ENCODE measurements at places on chromosomes 7 and 10.

GRCh38 chr10:132607491-132607890 is 69.9 kb downstream of the INPP5A start:
- DNase-seq, result no peak

DNA sequence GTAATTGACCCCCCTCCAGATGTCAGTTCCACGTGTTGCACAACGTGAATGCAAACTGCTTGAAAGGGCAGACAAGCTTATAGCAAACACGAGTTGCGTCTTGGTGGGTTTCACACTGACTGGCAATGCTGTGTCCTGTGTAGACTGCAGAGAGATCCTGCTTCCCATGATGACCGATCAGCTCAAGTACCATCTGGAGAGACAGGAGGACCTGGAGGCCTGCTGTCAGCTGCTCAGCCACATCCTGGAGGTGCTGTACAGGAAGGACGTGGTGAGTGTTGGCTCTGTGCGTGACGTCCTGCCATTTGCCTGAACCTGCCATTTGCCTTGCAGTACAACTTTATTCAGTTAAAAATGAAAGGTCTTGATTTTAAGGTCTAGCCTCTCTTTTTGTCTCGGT is 71.1 kb downstream of the INSYN2A start:
- DNase-seq, result no peak

DNA sequence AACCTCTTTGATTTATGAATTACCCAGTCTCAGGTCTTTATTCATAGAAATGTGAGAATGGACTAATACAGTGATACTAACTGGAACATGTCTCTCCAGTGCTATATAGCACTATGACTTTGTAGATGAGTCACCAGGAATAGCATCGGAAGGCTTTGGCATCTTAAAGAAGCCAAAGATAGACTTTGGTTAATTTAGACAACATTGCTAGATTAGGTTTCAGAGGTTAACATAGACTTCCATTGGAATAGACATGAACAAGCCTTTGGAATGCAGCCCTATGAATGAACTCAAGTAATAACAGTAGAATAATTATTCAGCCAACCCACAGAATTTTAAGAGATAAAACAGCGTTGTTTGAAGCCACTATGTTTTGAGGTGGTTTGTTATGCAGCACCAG is 169.2 kb downstream of the HGF start:
- peak; percentile 83 for DNase-seq

DNA sequence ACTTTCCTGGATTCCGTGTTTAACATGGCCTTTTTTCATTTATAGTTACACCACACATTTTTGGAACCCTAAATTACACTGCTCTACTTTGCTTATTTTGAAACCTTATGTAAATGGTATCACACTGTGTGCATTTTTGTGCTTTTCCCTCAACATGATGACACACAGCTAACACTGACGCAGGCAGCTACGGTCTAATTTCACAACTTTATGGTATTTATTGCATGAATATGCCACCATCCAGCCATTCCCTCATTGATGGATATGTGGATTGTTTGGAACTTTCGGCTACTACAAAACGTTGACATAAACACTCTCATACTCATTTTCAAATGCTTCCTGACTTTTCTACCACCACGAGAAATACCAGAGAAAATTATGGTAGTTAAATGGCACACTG is 6.9 kb downstream of the PAPOLB start:
- DNase-seq, result no peak

DNA sequence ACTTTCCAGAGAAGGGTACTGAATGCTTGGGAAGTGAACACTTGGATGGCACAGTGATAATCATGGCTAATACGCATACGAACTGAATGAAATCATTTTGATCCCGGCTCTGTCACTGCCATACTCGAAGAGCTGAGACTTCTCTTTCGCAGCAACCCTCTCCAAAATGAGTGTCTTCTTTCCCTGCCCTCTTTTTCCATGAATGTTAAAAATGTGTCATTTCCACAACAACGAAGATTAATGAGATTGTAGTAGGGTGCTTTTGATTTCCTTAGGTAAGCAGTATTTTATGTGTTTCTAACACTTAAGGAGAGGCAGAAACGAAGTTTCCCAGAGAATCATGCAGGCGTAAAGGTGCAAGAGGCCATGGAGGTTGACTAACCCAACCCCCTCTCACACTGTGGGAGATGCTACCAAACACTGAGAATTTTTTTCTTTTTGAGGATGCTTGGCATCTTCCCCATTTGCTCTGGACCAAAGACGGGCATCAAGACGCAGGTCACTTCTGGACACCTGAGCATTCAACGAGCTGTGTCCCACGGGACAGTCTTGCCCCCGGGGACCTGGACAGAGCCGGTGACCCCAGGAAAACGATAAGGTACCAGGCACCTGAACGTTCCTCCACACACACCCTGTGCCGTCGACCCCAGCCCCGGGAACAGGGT is 823 bp downstream of the COPG2 start:
- DNase-seq, result no peak

DNA sequence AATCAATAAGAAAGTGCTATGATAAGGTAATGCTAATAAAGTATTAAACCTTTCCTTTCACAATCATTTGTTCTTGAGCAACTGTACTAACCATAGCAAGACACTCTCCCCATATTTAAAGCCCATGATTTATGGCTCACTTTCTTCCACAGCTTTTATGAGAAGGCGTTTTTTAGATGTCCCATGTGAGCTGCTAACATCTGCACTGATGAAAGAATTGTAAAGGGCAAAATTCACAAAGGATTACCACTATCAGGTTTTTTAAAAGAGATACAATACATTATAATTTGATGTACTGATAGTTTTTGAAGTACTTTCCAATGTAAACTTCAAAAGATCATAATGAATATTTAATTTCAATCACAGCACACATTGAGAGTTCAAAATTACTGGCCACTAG is 75.7 kb downstream of the RNLS start:
- DNase-seq, result no peak

- DNase-seq, result no peak
These were observed 8.7 kb upstream of the SP8 start for GRCh38 chr7:20795361-20795760.

DNA sequence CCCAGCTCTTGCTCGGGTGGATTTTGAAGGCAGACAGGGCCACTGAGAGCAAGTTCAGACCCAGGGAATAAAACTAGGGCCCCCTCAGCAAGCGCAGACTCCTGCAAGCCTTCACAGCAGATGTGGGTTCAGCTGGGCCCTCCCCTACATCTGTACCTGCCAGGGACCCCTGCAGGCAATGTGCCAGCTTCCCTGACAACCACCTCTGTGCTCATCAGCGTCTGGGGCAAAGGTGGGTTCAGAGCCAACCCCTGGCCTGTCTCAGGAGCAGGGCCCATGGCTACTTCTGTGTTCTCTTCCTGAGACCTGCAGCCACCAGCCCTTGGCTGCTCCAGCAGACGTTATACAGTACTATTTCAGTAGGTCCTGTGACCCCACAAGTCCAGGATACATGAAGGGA is 189.5 kb downstream of the DIP2C start:
- no peak for DNase-seq

DNA sequence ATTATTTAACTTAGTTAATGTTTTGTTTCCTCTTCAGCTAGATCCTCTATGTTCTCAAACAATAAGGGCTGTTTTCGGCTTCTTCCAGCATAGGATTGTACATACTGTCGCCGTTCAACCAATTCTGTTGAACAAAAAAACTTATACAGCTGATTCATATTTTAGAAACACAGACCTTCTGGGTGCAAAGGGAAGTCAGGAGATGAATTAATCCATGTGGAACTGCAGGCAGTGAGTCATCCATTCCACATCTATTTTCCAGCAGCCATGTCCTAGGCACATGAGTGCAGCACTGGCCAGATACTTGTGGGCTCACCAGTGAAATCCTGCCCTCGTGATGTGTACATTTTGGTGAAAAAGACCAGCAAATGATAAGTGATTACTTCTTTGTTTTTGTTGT is 163.2 kb downstream of the JAZF1 start:
- DNase-seq, result peak; percentile 78

DNA sequence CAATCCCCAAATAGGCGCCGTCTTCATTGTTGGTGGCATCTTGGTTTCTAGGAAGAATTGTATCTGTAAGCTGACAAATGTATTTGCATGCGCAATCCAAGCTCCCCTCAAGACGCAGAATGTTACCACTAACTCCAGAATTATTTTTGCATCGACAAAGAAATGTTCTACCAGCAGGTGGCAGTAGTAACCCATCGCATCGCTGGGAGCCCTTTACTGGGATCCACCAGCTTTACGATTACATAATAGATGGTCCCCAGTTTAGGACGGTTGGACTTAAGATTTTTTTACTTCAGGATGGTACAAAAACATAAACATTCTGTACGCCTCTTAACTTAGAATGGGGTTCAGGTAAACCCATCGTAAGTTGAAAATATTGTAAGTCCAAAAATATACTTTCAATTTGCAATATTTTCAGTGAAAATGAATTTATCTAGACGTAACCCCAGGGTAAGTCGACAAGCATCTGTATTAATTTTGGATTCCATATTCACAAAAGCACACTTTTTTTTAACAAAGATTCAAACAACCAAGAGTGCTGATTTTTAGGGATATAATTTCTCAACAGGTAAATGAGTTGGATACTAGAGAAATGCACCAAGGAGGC is 114.0 kb upstream of the COBL start:
- DNase-seq, result peak; percentile 34

- peak; percentile 96 for DNase-seq
These were observed 141.4 kb upstream of the PRKCQ start for GRCh38 chr10:6721480-6721879.

GRCh38 chr10:114051714-114052113 is 8.0 kb downstream of the ADRB1 start:
- no peak for DNase-seq

GRCh38 chr7:134936893-134937510 is 49.3 kb upstream of the AGBL3 start:
- no peak for DNase-seq

DNA sequence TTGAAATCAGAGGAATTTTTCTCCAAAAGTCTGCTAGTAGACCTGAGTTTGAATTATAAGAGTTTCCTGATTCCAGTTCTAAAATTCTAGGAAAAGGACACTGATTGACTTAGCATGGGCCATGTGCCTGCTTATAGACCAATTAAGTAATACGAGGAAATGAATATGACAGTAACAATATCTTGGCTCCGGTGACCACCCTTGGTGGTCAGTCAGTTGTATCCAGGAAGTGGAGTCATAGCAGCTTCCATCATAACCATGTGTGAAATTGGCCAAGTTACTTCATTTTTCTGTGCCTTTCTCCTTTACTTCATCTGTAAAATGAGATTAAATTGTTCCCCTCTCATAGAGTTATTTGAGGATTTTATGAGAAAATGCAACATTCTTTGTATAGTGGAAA is 66.9 kb downstream of the MTPAP start:
- no peak for DNase-seq

GRCh38 chr7:139699640-139700504 is 77.9 kb downstream of the HIPK2 start:
- DNase-seq, result no peak

GRCh38 chr7:98232799-98233198 is 19.2 kb downstream of the TECPR1 start:
- DNase-seq, result no peak

DNA sequence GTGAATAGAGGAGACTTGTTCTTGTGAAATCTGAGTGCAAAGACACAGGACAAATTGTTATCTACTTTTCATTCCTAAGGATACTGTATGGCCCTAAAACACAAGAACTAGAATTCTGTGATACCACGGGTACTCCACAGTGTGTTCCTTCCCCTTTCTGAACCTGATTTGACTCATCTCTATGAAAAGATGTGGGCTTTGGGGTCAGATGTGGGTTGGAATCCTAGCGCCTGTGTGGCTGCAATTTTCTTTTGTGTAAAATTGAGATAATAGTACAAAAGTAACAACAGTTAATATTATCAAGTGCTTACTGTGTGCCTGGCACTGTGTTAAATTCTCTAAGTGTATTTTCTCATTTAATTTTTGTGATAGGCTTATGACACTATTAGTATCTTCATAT is 8.1 kb downstream of the SRGN start:
- DNase-seq, result no peak

GRCh38 chr10:63886281-63887022 is 365.3 kb downstream of the REEP3 start:
- peak; percentile 71 for DNase-seq

GRCh38 chr7:24733414-24734060 is 23.7 kb downstream of the GSDME start:
- no peak for DNase-seq

GRCh38 chr10:124522933-124523871 is 61.6 kb downstream of the LHPP start:
- peak; percentile 13 for DNase-seq

GRCh38 chr10:62475551-62475950 is 101.4 kb downstream of the ZNF365 start:
- DNase-seq, result peak; percentile 43

DNA sequence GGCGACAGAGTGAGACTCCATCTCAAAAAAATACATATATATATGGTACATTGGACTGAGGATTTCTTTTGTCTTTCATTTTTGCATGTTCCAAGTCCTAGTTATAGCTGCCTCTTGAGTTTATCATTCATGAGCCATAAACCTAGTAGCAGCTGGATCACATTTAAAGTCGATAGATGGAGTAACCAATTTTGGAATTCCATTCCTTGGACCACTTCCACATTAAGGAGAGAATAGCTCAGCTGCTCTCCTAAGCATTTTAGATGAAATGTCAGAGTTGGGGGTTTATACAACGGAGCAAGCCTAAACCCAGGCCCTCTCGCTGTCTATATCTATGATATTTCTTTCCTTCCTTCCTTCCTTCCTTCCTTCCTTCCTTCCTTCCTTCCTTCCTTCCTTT is 141.2 kb downstream of the LYZL1 start:
- DNase-seq, result no peak

GRCh38 chr10:122112625-122113160 is 123.7 kb downstream of the TACC2 start:
- DNase-seq, result peak; percentile 92

DNA sequence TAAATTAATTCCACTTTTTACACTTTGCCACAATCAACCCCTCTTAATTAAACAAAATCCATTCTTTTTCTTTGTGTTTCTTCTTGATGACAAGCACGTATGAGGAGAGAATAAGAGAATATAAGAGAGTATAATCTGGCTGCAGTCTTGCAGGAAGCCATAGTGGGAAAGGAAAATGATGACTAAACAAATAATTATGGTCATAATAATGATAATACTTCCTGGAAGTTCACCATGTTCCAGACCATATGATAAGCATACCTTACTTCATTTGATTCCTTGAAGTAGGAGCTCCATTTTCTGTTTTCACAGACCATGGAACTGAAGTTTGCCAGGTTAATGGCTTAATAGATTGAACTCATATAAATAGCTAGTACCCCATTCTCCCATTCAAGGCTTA is 237.8 kb downstream of the SEMA3D start:
- DNase-seq, result no peak

DNA sequence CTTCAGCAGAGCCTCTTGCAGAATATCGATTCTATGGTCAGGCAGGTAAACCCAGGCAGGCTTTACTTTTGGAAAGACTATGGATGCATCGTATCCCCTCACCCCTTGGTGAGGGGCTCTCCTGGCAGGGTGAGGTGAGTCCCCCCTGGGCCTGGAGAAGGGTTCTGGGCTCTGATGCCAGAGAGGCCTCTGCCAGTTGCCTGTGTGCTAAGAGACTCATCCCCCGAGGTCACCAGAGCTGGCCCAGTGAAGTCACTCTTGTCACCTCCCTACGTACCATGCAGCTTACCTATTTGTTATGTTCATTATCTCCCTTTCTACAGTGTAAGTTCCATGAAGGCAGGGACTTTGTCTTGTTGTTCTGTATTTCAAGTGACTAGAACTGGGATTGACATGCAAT is 51.3 kb downstream of the TSPAN15 start:
- DNase-seq, result no peak

GRCh38 chr7:135775230-135775629 is 26.6 kb upstream of the FAM180A start:
- DNase-seq, result no peak

GRCh38 chr10:66292922-66293321 is 632.9 kb upstream of the LRRTM3 start:
- DNase-seq, result no peak

Measured in fibroblast of skin of back (primary cell).